ENCODE measurements at places on chromosomes 4 and X.

GRCh38 chr4:141028024-141028529, 105.2 kb downstream of the RNF150 start:
- no peak for DNase-seq

GRCh38 chrX:49292400-49293362, 10.8 kb upstream of the GAGE10 start:
- DNase-seq, result no peak

DNA sequence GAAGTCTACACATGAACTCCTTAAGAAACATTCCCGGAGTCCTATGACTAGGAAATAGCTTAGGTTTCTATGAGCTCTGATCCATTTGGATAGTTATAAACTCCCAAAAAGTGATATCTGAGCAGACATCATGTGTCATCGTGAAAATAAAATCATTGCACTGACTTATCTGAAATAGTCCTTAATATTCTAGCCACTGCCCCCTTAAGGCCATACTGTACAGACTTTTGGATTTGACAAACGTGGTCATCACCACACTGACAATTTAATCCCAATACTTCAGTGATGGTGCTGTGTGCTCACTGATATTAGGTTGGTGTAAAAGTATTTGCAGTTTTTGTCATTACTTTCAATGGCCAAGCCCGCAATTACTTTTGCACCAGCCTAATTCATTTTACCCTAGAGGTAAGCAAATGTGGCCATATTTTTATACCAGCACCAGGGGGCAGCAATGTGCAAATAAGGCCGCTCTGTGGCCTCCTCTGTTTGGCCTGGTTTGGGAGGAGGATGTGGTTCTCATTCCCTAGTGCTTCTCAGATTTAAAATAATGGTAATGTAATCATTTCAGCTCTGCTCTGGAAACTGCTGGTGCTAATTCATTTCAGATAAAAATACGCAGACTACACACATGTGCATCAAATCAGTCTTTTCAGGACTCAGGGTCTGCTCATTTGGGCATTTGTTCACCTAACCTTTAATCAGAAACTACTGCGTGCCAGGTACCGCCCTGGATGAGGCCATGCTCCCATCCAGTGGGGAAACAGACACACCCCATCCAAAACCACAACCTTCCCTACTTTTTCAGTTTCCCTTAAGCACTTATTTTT, 196.4 kb upstream of the C1QTNF7 start:
- DNase-seq, result peak; percentile 16

DNA sequence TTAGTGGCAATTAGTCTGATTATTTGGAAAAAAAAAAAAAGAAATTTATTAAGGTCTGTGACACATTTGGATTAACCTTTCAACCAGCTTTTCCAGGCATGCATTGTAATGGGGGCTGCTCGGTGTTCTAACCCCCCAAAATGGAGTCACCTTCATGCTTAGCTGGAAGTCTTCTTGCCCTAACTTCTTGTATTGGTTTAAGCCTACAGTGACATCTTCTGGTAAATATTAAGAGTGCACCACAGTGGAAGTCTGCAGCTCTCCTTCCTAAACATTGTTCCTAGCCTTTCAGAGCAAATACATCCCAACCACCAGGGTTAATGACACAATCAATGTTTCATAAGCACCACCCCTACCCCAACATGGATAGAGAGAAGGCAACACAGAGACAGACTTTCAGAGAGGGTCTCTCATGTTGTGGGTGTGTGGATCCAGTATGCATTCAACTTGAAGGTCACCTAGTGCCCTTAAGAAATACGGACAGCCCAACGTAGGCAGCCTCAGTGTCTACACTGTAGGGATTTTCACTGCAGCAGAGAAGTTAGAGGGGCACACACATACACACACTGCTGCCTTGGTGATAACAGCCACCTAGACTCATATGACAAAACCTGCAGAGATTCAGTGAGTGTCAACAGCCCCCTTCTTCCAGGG, 142.9 kb upstream of the MBNL3 start:
- DNase-seq, result no peak

GRCh38 chr4:47106561-47106960, 75.2 kb downstream of the GABRB1 start:
- no peak for DNase-seq

DNA sequence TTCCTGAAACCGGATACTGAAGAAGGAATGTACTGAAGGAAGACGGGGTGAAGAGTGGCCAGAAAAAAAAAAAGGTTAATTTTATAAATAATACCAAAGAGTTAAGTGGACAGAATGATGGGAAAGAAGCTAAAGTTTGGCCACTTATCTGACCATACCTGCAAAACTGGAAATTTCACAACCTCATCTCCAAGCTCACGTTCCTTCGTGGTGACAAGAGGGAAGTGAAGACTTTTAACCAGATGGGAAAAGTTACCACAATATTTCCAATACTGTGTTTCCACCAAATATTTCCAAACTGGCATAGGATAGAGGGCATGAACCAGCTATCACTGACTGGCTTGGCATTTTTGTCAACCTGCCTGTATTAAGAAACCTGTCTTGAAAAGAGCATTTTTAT, 56.4 kb downstream of the MAML3 start:
- no peak for DNase-seq

GRCh38 chr4:145619639-145619996, 433 bp downstream of the MMAA start:
- DNase-seq, result peak; percentile 45

DNA sequence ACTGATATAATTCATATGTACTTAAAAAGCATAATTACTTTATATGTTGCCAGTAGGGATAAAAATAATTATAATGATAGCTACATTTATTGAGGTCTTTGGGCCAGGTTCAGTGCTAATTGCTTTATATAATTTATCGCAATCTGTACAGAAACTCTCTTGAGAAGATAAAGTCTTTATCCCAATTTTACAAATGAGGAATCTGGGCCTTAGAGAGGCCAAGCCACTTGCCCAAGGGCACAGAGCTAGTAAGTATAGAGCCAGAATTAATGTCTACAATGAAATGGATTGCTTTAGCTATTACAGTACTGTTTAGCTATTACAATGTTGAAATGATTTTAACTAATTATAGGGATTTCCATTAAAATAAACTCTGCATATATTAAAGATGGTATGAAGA, 30.6 kb upstream of the TBC1D1 start:
- no peak for DNase-seq

DNA sequence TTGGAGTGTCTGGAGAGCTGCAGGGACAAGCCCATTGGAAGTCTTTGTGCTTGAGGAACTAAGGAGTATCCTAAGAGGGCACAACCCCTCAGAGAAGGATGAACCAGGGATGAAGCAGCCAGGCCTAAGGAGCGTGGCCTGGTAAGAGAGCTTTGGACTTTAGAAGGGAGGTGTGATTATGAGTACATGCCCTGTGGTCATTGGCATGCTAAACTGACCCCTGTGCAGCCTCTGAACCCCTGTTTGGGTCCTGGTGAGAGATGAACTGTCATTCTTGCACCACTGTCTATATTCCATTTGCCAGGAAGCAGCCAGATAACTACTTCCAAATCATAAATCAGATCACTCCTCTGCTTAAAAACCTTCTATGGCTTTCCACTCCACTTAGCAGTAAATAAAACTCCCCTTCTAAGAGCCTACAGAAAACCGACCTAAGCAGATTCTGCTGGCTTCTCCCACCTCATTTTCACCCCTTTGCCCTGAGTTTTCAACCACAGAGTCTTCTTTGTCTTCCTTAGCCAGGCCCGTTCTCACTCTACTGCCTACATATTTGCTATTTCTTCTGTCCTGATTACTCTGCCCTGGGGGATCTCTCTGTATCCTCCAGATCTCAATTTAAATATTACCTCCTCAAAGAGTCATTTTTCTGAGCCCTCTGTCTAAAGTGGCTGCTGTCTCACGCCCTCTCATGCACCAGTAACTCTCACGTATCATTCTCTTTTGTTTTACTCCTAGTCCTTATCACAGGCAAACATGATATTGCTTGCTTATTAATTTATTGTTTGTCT, 56.7 kb downstream of the MID1IP1 start:
- DNase-seq, result no peak

GRCh38 chr4:69517674-69518073, 22.0 kb upstream of the UGT2B4 start:
- DNase-seq, result no peak

DNA sequence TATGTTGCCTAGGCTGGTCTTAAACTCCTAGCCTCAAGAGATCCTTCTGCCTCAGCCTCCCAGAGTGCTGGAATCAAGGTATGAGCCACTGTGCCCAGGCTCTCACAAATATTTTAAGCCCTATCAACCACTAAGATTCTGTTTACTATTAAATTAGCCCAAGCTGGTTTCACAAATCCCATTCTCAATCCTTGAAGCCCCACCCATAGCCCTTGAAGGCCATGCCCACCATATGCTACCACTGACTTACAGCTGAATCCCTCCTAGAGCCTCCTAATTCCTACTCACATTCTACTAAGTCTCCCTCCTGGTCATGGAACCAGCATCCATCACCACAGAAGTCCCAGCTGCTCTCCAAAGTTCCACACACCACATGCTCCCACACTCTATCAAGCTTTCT, 9.7 kb downstream of the GRIPAP1 start:
- DNase-seq, result no peak

GRCh38 chr4:187464573-187464972, 531.0 kb upstream of the ZFP42 start:
- DNase-seq, result no peak

- DNase-seq, result no peak
These were observed 174.0 kb upstream of the TENT5D start for GRCh38 chrX:80246271-80246670.

DNA sequence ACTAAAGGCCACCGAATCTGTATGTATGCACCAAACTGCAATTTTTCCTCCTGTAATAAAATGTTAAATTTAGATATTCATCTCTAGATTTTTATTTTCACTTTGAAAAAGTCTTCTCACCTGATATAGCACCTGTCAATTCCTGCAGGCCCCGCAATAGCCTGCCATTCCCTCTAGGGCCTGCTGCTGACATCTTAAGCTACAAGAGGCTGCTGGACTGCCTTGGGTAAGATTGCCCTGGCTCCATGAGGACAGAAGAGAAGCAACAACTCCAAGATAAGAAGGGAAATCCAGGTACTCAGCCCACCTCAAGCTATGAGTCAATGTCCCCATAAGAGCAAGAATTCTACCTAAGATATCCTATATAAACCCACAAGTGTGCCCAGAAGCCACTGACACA, 230.2 kb upstream of the AGTR2 start:
- no peak for DNase-seq

DNA sequence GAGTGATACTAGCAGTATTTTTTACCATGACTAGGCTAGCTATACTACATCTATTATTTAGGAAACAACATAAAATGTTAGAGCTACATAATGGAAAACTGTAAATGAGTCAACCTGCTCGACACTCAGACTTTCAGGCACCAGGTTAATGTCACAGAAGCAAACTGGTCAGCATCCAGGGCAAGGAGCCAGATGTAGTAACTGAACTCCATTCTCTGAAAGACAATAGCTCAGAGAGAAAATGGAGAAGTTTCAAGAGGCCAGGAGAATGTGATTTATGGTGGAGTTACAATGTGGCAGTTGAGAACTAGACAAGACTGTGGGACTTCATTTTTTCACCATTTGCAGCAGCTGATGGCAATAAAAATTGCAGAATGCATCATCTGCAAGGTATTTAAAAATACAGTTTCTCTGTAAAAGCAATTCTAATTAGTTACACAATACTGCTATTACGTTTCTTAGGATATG, 342.7 kb upstream of the PABPC4L start:
- no peak for DNase-seq

DNA sequence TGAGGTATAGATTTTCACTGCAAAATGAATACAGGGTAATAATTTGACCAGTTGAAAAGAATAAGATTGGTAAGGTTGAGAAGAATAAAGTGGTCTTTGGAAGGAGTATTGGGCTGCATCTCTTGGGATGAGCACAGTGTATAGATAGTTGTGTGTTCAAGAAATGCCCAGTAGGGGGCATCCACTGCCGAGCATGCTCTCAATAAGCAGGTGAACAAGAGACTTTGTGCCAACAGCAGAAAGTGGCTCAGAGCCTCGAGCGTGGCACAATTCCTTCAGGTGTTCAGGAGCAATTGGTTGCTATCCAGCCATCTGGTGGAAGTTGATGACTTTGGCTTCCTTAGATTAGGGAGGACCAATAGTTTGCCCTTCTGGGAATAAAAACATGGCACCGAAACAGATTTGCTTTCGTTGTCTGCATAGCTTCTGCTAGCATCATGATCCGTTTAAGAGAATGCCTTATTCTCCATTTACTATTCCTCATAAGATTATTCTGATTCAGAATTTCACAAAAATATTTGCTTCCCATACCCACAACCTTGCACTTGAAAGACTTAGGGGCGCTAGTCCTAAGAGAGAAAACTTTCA, 258.1 kb upstream of the NEIL3 start:
- no peak for DNase-seq

DNA sequence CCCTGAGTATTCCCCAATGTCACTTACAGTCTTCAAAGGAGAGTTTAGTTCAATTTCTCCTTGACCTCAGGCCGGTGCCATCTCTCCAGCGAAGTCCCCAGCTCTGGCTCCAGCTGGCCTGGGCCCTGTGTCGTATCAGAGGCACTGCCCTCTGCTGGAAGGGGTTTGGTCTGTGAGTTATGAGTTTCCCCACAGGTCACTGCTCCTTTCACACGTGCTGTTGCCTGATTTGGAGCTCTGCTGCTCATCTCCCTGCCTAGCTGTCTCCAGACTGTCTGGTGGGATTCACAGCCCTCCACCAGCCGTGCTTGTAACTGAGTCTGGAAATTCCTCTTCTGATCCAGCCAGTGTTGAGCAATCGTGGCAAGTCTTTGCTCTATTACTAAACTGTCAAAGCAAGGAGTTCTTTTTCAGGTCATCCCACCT, at the start of gene RAP2C:
Gene RAP2C (minus strand): TSS at position 105 of the 426 bp plus-strand sequence. CDS start 2,179 bp downstream, outside the sequence.
- DNase-seq, result no peak

DNA sequence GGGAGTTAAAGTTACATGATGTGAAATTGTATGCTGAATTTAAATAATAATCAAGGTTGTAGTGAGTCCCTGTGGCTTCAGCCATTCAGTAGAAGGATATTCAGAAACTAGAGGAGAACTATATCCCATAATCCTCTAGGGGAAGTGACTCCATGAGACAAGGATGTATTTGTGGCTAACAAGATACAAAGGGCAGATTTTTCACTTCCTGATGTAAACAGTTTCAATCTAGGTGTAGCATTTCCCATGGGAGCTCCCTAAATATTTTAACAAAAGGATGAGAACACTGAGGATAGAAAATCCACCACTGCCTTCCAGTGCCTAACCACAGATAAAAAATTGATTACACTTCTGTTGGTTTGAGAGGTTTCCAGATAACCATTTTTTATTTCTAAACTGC, 435.4 kb upstream of the TENM3 start:
- DNase-seq, result no peak

GRCh38 chr4:152115794-152116193, 355.0 kb upstream of the GATB start:
- DNase-seq, result no peak

- no peak for DNase-seq
These were observed 186.9 kb downstream of the CAMK2D start for GRCh38 chr4:113574636-113575103.

Data from GM12878 (cell line).